ENCODE measurements at places on chromosomes 1 and 21.

- DNase-seq = no peak
These were observed 39.3 kb downstream of the HLCS start for GRCh38 chr21:36926989-36927718.

DNA sequence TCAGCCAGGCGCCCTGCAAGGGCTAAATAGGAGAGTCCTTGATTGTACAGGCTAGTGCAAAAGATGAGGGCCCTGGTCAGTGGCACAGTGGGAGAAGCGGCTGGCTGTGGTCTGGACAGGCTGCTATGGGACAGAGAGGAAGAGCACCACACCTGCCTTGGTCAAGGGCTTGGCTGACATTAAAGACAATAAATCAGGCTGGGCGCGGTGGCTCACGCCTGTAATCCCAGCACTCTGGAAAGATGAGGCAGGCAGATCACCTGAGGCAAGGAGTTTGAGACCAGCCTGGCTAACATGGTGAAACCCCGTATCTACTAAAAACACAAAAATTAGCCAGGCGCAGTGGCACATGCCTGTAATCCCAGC, 62.9 kb downstream of the NID1 start:
- DNase-seq = no peak

GRCh38 chr1:118504867-118505266, 319.8 kb upstream of the SPAG17 start:
- no peak for DNase-seq

GRCh38 chr1:47555306-47555705, 117.5 kb downstream of the FOXD2 start:
- DNase-seq = no peak

DNA sequence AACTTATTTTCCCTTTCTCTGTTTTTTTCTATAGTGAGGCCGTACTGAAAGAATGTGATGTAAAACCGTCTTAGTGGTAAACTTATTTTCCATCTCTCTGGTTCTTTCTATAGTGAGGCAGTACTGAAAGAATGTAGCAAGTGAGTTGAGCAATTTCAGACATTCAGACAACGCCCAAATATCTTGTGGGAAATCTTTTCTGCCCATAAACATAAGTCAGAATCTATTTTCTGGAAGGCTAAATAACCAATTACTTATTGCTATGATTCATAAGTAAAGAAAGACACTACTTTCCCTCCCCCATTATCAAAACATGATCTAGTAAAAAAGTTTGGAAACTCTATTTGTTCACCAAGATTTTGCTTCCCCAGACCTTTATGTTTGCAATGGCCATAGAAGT, 18.8 kb upstream of the SCCPDH start:
- DNase-seq = no peak

DNA sequence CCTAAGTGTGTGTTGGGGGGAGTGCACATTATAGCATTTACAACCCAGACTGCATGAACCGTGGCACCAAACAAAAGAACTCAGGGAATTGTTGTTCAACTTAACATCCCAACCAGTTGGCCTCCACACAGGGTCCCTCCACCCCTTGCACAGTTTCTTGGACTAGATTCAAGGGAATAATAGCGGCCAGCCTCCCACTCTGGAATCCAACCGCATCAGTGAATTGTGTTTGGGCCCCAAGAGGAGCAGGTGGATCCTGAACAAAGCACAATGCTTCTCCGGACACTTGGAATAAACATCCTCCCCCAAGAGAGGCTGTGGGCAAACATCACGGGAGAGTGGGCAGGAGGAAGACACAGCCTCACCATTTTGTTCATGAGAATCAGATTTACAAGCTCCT, 18.2 kb downstream of the CD34 start:
- DNase-seq = no peak
